Right atrium auricular region (tissue), 2 donors: ENCODE measurements at places on chromosomes 7 and 10. TPM values are rescaled to one million over a fixed set of nuclear protein-coding genes. Genes with fewer than 3 reads are reported as not detected.

The SRI gene
- 42.5 TPM for total RNA-seq

The GET4 gene
- 16.1 TPM for total RNA-seq

GRCh38 chr10:83849150-83849549 is 290.2 kb upstream of the GHITM start:
- DNase-seq = no peak

GRCh38 chr7:126447984-126448383 is 804.8 kb downstream of the GRM8 start:
- DNase-seq = no peak

- DNase-seq = no peak
These were observed 21.2 kb downstream of the BMPER start for GRCh38 chr7:33926535-33926934.

DNA sequence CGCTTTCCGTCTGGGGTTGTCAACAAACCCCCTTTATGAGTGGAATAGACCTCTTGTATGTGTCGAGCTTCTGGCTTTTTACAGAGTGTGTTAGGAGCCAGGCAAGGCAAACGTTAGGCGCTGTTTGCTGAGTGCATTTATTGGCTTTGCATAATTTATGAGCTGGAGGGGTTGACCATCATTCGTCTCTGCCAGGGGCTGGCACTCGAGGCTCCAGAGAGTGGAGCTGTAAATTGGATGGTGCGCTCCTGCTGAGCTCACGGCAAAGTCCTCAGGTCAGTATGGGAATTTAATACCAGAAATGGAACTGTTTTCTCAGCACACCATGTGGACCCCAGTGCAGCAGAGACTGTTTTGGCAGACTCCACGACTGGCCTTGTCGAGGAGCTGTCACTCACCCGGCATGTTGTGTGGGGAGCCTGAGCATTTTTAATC is 699.4 kb upstream of the GALNT17 start:
- DNase-seq = no peak
